ENCODE measurements at places on chromosomes 5 and 9.

DNA sequence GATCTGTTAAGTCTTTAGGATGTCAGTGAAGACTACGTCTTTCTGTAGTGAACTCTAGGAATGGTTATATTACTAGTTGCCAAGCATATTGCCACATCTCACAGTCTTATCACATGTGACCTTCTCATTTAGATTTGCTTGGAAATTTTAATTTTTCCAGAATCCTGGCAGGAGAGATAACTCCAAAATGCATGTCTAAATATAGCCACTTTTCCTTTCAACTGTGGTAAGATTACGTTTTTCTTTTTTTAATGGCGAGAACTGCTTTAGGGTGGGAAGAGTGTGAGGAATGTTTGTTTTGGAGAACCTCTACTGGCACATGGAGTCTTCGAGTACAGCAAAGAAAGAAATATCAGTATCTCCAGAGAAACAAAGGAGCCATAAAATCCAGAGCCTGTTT lies 91.7 kb upstream of the ADAMTSL1 start:
- no peak for DNase-seq

- DNase-seq: no peak
These were observed 32.3 kb downstream of the NTRK2 start for GRCh38 chr9:84701801-84702200.

- no peak for DNase-seq
These were observed 204.5 kb downstream of the BRINP1 start for GRCh38 chr9:119164716-119165115.

GRCh38 chr9:77290373-77290772 lies 113.0 kb downstream of the VPS13A start:
- no peak for DNase-seq

DNA sequence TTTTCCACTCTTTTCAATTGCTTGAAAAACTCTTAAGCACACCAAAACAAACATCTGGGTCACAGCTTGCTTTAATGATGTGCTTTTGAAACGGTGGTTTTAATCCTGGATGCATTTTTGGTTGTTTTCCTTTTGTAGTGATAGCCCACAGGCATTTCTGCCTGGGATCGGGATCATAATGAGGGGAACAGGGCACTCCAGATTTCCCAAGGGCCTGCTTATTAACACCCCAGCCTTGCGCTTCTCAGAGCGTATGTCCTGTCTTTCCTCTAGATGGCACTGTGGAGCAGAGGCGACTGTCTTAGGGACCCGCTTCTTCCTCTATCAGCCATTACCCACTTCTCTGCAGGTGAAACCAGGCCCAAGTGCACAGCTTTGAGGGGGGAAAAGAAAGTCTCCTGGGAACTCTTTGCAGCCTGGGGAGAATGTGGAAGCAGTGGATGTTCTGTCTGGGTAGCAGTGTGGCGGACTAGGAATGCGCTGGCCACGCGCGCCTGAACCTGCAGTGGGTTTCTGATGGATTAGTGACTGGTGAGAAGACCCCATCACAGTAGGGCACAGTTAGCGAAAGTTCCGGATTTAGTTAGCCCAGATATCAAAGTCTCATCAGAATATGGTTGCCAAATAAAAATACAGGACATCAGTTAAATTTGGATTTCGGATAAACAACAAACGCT lies 190.1 kb downstream of the GNA14 start:
- DNase-seq: peak; percentile 79

GRCh38 chr9:74570879-74571512 lies 73.9 kb downstream of the RORB start:
- peak; percentile 40 for DNase-seq

DNA sequence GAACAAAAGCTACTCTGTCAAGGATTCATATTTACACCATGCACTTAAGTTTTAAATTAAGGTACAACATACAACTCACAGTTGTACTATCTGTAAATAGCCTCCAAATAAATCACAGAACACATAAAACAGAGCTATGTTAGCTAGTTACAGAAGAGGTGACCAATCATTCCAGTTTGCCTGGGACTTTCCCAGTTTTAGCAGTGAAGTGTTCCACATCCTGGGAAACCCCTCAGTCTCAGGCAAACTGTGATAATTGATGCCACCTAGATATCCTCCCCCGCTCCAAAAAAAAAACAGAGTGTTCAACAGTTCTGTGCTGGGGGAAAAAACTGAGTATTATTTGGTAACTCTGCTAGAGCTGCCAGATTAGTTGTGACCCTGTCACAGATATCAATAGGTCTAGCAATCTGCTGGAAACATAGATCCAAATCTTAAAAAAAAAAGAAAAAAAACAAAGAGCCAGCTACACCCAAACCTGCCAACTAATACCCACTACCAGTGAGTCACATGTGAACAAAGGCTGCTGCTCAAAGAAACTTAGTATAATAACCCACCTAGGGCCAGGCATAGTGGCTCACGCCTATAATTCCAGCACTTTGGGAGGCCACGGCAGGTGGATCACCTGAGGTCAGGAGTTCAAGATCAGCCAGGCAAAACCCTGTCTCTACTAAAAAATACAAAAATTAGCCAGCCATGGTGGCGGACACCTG lies 5.7 kb downstream of the TBCA start:
- DNase-seq: no peak

- no peak for DNase-seq
These were observed 8.6 kb downstream of the MLANA start for GRCh38 chr9:5899292-5899691.

DNA sequence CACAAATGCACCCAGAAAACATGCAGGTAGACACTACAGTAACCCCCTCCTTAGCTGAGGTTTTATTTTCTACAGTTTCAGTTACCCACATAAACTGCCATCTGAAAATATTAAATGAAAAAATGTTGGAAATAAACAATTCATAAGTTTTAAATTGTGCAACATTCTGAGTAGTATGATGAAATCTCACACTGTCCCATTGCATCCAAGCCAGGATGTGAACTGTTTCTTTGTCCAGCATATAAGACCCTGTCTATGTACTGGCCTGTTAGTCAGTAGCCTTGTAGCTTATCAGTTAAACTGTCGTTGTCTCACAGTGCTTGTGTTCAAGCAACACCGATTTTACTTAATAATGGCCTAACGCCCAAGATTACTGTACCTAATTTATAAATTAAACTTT lies 630.5 kb downstream of the ANXA1 start:
- no peak for DNase-seq

DNA sequence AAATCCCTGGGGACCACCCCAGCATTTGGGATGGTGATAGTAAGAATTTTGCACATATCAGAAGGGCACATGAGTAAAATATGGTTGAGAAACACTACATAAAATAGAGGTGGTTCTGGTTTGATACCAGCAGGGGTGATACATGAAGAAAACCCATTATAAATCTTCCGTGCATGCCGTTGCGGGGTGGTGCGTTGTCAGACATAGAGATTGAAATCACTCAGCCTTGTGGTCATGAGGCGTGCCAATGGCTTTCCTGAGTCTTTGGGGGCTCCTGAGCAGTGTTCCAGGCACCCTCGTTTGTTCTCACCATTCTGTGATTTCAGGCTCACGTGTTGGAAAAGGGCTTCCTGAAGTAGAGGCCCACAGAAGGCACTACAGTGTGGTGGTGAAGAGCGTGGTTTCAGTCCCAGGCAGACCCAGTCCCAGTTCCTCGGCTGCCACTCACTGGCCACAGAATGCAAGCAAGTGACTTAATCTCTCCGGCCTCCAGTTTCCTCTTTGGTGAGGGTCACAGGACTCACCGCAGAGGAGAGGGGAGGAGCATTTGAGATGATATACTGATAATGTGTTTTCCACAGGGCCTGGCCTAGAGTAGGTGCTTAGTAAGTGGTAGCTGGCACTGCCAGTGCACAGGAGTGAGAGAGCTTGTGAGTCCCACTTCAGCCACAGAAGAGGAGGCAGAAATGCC lies 20.5 kb upstream of the GLRX start:
- DNase-seq: peak; percentile 73

- no peak for DNase-seq
These were observed 489 bp downstream of the CHMP5 start for GRCh38 chr9:33265211-33265865.

GRCh38 chr9:87643778-87644570 lies 81.9 kb upstream of the CTSL start:
- no peak for DNase-seq

- DNase-seq: no peak
These were observed 68.7 kb upstream of the ADAMTSL1 start for GRCh38 chr9:18405240-18405639.

GRCh38 chr5:147400881-147401280 lies 109.0 kb downstream of the DPYSL3 start:
- DNase-seq: no peak

- DNase-seq: peak; percentile 24
These were observed 15.9 kb upstream of the SYNPO start for GRCh38 chr5:150624334-150625163.

- no peak for DNase-seq
These were observed 22.8 kb upstream of the SLC25A51 start for GRCh38 chr9:37926737-37927118.

DNA sequence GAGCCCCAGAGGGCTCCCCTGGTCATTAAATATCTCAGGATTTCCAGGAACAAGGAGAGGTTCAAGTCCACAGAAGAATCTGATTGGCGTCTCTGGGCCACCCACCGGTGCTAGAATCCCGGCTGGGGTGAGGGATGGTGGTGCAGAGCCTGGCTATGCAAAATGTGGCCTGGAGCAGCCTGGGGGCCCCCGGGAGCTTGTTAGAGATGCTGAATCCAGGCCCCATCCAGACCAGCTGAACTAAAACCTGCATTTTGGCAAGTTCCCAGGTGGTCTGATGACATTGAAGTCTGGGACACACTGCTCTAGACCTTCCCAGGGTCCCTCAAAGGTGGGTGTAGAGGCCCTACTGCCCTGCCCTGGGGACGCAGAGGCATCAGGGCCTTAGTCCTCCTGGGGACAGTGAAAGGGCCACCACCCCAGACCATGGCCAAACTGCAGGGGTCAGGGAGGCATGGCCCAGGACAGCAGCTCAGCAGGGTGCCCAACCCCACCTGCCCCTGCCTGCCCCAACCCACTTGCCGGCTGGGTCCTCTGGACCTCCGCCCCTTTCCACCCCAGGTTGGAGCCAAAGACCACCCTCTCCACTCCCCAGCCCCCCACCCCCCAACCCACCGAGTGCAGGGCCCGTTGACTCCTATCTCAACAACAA lies 34.7 kb downstream of the ADAMTS2 start:
- DNase-seq: no peak

DNA sequence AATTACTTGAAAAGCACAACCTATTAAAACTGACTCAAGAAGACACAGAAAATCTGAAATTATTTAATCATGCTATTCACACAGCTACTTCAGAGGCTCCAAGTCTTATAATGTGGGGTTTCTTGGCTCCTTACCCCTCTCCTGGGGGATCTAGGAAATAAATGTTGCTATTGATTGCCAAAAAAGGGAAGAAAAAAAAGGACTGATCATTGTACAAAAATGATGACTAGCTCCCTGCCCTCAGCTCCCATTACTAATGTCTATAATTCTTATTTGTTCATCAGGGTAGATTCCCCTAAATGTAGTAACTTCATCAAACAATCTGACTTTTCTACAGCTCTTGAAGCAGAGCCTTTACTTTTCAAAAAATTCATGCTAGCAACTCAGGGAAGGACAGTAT lies 3.3 kb upstream of the SMC5 start:
- no peak for DNase-seq

DNA sequence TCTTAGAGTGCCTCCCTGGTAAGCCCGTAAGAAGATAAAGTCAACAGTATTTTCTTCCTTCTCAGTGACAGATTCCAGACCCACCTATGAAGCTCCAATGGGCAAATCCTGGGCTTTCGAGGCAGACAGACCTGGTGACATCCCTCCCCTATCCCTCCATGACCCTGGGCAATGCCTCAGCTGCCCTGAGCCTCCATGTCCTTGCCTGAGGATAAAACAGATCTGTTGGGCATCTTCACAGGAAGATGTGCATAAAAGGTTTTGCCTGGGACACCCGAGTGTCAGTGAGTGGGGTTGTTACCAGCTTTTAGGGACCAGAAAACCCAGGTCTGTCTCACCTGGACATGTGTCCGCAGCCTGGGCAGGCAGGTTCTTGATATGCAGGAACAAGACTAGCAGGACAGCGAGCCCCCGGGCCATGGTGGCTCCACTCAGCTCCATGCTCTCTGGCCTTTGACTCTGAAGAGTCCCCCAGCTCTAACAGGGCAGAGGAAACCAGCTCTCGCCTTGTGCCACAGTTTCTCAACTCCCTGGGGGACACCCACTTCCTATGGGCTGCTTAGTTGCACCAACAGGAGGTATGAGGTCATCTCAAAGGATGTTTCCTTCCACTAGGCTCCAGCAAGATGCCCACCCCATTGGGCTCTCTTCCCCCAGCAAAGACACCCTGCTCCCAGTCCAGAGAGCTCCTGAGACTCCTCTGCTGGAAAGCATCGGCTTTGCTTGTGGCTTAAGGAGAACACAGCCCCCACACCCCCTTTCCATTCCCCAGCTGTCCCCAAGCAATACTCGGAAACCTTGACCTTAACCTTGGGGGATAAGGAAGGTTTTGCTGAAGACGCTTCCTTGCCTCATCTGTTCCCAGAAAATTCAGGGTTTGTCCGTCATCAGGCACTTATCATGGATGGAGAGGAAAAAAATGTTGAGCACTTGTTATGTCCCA lies at the start of gene FCN1:
TSS of gene FCN1 (minus strand) at position 482 of the 943 bp plus-strand sequence. CDS start at position 441, 41 bp downstream.
- DNase-seq: no peak

- no peak for DNase-seq
These were observed 678.3 kb upstream of the CHD1 start for GRCh38 chr5:99607124-99607523.

GRCh38 chr5:59390989-59391388 lies 502.5 kb downstream of the PDE4D start:
- no peak for DNase-seq

DNA sequence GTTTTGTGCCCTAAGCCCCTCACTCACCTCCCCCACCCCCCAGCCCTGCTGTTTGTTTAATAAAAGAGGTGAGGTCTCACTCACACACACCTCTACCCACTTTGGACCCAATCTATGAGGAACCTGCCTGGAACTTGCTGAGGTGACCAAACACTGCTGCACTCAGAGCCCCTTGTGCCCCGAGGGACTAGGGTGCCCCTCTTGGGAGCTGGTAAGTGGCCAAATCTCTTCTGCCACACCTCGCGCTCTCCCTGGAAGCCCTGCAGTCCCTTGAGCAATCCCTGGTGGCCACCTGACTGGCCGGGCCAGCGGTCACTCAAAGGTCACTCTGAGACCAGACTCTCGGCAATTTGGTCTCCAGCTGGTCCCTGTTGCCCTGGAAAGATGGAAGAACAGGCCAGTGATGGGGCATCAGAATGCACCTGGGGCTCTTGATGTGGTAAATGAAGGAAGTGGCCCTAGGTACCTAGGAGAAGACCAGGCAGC lies 157.2 kb downstream of the MED10 start:
- no peak for DNase-seq

GRCh38 chr9:71962328-71962727 lies 50.9 kb downstream of the C9orf85 start:
- no peak for DNase-seq

- peak; percentile 57 for DNase-seq
These were observed 337.4 kb upstream of the PUM3 start for GRCh38 chr9:3181049-3181953.

DNA sequence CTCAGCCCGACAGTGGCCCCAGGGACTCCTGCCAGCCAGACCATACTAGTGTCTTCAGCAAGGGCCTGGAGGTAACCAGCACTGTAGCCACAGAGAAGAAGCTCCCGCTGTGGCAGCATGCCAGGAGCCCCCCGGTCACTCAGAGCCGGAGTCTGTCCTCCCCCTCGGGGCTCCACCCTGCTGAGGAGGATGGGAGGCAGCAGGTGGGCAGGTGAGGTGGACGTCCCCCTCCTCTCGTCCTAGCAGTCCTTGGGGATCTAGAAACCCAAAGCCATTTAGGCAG lies 28.0 kb upstream of the LRRC14B start:
- DNase-seq: no peak

- DNase-seq: no peak
These were observed 348.5 kb downstream of the TMEM232 start for GRCh38 chr5:110377943-110378342.
